Omental fat pad (tissue), 4 donors: ENCODE measurements at places on chromosomes 3 and 15.

DNA sequence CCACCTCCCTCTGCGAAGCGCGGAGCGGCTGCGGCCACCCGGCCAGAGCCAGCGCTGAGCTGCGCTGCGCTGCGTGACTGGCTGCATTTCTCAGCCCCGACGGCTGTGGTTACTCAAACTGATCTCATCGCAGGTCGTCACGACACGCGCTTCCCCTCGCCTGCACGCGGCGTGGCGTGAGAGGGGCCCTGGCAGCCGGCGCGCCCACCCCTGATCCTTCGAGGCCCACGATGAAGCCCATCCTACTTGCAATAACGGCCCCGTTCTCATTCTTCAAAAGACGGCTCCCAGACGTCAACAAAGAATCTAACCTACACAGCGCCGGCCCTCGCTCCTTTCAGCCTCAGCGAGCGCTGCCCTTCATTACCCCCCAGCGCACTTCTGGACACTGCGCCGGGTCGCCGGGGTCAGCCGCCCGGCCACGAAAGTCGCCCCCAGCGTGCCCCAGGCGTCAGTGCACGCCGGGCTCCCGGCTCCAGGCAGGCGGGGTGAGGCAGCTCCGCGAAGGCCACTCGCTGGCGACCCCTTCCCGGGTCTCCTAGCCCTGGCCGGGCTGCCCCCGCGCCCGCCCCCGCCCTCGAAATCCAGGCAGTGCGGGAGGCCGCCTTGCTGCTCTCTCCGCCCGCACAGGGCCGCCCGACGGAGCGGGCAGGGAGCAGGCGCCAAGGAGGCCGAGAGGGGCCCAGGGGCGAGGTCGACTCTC lies 9.9 kb upstream of the LEKR1 start:
- no peak for DNase-seq

DNA sequence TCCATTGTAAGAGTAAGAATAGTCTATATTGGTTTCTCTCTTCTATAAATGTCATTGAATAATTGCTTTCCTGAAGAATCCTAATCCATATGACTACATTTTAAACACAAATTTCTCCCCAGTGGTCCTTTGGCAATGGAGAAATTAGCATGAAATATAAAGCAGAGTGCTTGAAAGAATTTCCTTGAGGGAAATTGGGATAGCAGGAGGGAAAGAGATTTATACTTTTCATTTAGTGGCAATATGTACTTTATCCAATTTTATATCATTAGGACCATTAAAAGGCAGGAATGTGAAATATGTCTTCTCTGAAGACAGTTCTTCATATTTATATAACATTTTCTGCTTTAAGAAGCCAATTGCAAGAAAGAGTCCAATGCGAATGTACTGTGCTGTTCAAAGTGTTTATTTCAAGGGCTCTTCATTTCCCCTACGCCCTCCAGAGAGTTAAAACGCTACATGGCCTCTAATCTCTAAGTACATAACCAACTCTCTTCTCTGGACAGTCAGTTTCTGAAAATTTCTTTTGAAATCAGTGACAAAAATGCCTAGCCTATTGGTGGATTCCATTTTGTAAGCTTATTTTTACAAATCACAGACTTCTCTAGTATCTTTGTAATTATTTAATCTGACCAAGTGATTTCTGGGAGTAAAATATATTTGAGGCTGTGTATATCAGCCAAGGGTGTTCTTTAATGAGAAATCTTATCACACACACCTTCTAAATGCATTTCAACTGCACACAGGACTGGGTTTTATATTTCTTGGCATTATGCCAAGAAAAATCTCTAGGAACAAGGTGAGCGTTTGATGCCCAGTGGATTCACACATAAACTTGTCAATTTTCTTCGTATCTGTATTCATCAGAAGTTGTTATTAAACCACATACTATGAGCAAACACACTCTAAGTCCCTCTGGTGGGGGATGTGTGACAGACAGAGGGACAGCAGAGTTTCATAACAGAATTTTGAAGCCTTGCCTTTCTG lies 51.2 kb downstream of the KCNAB1 start:
- DNase-seq = no peak

GRCh38 chr3:88034491-88035275 lies 24.1 kb downstream of the CGGBP1 start:
- no peak for DNase-seq

GRCh38 chr3:146472611-146473010 lies 3.2 kb upstream of the PLSCR2 start:
- DNase-seq = no peak

GRCh38 chr15:78023865-78024518 lies 53.5 kb downstream of the TBC1D2B start:
- no peak for DNase-seq

DNA sequence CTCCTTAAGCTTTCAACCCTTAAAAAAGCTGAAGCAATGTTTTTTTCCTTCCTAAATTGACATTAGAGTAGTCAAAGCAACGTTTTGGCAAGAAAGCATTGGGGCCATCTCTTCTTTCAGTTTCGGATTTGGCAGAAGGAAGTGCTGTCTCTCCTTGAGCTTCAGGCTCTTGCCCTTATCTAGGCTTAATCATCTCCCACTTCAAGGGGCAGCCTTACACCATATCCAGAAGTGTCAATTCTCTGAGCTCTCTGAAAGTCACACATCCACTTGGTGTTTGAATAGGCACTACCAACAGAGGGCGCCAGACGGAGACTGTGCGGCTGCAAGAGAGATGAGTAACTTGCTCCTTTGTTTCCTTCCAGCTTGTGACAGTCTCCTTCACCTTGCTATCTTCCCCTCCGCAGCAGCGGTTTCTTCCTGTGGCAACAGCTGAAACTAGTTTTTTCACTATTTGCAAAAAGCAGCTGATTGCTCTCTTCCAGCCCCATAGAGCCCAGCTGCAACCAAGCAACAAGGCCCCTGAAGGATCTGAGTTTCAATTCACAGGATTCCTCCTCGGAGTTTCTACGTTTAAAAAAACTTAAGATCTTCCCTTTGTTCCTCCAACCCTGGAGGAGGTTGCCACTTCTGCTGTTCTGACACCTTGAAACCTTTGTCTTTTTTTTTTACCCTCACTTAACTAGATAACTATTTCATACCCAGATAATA lies 147.0 kb upstream of the SLCO3A1 start:
- DNase-seq = peak; percentile 59

GRCh38 chr3:99774467-99774866 lies 43.2 kb upstream of the CMSS1 start:
- no peak for DNase-seq

GRCh38 chr3:50490424-50490823 lies 13.0 kb downstream of the CACNA2D2 start:
- no peak for DNase-seq

DNA sequence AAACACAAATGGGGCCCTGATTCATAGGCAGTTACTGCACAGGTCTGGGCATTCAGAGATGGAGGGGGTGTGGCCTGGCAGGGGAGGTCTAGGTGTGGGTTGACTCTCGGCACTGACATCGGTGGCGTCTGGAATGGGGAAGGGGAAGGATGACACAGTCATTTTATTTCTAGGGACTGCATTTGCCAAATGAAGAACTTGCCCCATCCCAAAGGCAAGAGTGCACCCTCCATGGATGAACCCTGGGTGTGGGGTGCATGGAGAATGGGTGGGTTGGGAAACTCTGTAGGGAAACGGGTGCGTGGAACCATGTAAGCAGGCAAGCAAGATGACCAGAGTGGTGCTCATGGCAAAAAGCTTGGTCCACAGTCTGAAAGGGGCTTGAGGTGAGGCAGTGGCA lies 24.5 kb downstream of the SLC6A20 start:
- DNase-seq = no peak

DNA sequence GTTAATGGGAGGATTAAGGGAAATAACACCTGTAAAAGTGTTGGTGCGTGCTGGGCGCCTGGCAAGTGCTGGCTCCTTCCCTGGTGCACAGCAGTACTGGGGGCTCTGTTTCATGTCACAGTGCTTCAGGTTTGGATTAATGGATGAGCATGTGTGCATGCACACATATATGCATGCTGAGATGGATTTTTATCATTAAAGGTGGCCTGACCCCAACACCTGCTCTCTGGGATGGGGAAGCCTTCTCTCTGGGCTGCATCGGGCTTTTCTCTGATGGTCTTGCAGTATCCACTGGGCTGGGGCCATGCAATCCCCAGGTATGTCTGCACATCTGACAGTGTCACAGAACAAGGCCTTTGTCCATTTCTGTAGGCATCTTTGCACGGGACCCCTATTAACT lies 127.5 kb upstream of the PLXNA1 start:
- no peak for DNase-seq

GRCh38 chr3:71101014-71101413 lies 482.5 kb downstream of the FOXP1 start:
- no peak for DNase-seq

GRCh38 chr15:22936577-22937472 lies 43.3 kb downstream of the CYFIP1 start:
- DNase-seq = no peak

DNA sequence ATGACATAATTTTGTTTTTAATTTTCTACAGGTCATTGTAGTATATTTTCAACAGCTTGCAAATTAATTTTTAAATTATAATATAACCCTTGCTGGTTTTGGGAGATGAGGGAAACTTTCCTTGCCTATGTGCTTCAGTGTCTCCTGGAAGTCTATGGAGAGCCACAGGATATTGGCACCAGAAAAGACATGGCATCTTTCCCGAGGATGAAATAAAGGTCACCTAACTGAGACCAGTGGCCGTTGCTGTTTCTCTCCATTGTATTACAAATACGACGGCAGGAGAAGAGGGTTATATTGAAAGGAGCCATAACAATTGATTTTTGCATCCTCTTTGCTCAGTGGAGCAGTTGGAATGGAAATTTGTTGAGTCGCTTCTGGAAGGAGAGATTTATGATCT lies 19.9 kb upstream of the AQP9 start:
- DNase-seq = no peak

DNA sequence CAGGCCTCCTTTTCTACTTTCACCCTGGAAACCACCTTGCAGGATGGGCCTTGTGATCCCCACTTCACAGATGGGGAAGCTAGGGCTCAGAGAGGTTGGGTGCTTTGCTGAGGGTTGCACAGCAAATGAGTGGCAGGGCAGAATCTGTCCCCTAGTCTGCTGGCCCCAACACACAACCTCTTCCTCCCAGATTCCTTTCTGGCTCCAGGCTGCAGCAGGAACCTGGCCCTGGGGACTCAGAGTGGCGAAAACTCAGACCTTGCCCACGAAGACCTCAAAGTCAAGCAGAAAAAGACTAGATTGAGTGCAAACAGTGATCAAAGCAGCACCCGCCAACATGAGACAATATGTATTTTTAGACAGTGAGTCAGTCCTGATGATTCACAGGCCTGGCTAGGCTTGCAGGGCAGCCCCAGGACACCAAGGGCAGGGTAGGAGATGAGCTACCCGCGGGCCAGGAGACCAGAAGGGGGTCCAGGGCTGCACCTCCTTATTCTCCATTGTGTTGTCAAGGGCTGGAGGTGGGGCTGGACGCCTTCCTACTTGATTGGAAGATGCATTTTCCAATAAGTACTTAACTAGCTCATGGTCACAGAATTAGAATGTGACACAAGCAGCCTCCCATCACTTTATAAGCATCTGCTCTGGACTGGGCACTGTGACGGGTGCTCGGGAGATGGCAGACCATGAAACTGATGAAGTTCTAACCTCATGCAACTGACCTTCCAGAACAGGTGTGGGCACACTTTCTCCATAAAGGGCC lies 23.9 kb downstream of the GOLGA6L2 start:
- no peak for DNase-seq

DNA sequence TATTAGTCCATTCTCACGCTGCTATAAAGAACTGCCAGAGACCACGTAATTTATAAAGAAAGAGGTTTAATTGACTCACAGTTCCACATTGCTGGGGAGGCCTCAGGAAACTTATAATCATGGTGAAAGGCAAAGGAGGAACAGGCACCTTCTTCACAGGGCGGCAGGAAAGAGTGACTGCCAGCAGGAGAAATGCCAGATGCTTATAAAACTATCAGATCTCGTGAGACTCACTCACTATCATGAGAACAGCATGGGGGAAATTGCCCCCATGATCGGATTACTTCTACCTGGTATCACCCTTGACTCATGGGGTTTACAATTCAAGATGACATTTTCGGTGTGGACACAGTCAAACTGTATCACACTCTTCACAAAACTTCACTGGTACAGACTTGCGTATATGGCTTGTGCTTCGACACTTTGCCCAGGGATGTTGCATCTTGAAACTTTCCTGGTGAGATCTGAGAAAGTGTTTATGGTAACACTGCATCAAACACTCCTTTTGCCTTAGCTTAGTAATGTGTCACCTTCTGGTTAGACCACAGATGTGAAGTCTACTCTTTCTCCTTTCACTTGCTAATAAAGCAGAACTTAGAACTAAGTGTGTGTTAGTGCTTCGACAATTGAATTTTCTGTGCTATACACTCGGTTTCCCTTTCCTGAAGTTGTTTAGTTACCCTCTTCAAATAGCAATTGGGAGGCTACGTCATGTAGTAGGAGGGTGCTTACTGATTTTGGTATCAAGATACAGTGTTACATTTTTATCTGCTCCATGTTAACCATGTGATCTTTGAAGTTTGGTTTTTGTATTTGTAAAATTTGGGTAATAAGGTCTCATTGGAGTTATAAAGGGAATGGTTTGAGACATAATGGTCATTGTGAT lies 185.7 kb downstream of the LPP start:
- DNase-seq = no peak

GRCh38 chr15:70833861-70834765 lies 19.8 kb downstream of the LARP6 start:
- DNase-seq = no peak

DNA sequence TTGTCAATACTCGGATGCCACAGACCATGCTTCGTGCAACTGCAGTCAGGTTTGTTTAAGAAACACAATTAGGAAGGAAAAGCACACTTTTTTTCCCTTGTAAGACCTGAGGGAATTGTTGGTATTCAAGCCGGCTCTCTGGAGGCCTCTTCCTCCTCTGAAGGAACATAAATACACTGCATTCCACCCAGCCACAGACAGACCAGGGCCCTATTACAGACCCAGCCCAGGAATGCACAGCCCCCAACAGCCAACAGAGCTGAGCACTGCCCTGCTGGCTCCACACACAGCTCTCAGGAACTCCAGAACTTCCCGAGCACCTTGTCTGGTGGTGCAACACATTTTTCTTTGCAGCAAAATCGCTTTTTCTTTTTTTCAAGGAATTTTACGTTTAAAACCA lies 488.7 kb upstream of the PROK2 start:
- no peak for DNase-seq

DNA sequence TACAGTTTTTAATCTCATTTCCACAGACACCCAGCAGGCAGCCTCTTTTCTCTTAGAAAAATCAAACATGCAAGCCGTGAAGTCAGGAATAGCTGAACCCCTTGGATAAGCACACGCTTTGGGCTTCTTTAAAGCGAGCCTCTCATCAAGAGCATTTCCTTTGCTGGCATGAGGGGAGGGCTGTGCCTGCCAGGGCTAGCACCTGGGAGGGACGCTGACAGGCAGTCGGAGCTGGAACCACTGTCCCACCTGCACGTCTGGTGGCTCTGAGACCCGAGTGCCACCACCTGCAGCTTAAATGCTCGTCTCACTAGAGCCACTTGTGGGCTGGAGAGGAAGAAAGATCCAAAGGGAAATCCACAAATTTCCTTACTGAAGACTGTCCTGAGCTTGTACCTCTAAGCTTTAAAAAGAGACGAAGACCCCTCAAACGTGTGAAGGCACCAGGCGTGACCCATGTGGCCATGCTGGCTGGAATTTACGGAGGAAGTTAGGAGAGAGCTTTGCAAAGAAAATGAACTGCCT lies 9.4 kb downstream of the MAP6D1 start:
- DNase-seq = no peak

GRCh38 chr15:101651554-101652097 lies 555 bp downstream of the TM2D3 start:
- DNase-seq = no peak

GRCh38 chr3:58254144-58254543 lies 16.6 kb downstream of the ABHD6 start:
- DNase-seq = no peak

- DNase-seq = no peak
Observed at GRCh38 chr3:173340626-173341025, 56.9 kb upstream of the NLGN1 start.

- no peak for DNase-seq
Observed at GRCh38 chr3:79878708-79879107, 110.9 kb upstream of the ROBO1 start.
